SHP77 treated with DMSO at 0.1 percent for 48 hours (cell line): ENCODE measurements at places on chromosomes 16 and 17.

GRCh38 chr16:27613238-27613791, 63.4 kb downstream of the KATNIP start:
- DNase-seq, result no peak

- no peak for DNase-seq
Measured at GRCh38 chr17:51500454-51500853, 240.1 kb downstream of the UTP18 start.

GRCh38 chr16:28140788-28141618, 70.8 kb downstream of the XPO6 start:
- no peak for DNase-seq

- no peak for DNase-seq
Measured at GRCh38 chr16:30903596-30903995, 7.2 kb downstream of the CTF1 start.

DNA sequence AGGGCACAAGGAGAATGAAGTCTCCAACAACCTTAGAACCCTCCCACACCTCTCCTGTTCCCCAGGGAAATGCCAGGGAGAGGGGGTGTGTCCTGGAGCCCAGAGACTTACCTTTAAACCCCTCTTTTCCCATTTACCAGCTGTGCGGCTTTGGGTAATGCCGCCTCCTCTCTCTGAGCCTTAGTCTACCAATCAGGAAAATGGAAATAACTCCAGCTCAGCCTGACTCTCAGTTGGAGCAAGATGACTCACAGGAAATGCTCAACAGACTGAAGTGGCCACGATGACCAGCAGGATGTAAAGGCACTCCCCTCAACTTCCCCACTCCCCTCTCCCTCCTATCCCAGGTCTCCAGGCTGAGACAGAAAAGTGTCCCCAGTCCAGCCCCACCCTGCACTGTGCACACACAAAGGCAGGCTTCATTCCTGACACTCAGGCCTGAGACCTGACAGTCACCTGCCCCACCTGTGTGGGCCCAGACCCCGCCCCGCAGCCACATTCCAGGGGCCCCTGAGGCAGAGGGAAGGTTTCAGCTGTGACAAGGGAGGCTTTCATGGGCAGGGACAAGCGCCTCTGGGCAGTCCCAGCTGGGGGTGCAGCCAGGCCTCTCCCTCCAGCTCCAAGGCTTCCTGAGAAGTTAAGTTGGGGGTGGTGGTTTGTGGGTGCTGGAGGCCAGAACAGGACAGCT, 3.0 kb upstream of the KRT15 start:
- DNase-seq, result no peak

GRCh38 chr17:5362162-5362811, 57.2 kb downstream of the NUP88 start:
- no peak for DNase-seq

GRCh38 chr17:61208301-61209105, 191.1 kb upstream of the TBX2 start:
- DNase-seq, result no peak

GRCh38 chr16:66588981-66589713, 9.9 kb downstream of the CMTM2 start:
- DNase-seq, result no peak

- no peak for DNase-seq
Measured at GRCh38 chr17:58019039-58019438, 12.0 kb upstream of the SRSF1 start.

DNA sequence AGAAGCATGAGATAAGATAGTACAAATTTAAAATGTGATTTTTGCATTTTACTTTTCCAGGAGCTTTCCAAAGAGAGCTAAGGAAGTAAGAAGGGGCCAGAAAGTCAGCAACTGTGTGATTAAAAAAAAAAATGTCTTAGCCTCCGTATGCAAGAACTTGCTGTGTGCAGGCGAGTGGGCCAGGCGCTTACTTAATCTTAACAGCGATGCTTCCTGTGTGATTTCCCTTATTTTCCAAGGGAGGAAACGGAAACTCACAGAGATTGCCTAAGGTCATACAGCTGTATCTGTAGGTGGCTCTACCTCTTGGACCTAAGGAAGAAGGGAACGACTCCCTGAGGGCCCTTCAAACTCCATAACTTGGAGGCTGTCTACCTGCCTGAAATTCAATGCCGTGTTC, 11.1 kb downstream of the HS3ST3B1 start:
- DNase-seq, result no peak

- peak; percentile 62 for DNase-seq
Measured at GRCh38 chr17:7219812-7220592, at the start of the genes ACADVL and DLG4. ACADVL (plus strand) TSS chr17:7219938; CDS start chr17:7219985, 47 bp downstream. DLG4 (minus strand) TSS chr17:7219836.

DNA sequence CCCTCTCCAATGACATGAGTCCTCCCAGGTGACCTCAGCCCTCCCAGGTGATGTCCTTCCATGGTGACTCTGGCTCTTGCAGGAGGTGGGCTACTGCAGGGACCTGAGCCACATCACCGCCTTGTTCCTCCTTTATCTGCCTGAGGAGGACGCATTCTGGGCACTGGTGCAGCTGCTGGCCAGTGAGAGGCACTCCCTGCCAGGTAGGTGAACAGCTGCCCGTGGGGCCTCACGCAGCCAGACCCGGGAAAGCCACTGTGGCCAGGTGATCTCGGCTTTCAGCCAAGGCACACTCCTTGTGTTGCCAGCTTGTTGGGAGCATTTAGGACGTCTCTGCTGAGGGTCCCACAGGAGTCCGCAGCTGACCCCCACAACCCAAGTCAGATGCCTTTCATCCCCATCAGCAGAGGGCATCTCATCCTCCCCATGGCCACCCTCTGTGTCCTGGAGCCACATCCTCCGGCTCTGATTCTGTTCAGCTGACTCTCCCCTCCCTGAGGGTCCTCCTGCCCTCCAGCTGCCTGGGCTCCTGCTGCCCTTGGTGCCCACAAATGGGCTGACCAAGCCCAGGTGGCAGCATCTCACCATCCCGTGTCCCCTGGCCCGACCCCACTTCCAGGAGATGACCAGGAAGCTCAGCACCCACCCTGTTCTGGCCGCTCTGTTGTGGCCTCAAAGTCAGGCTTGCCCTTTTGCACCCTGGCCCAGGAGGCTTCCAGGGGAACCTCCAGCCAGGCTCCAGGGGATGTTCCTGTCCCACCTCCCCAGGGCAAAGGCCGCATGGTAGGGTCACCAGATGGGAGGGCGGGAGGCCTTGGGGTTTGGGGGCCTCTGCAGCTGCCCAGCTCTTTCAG, 20.1 kb downstream of the USP6 start:
- DNase-seq, result no peak

- no peak for DNase-seq
Measured at GRCh38 chr16:56866955-56867830, 2.2 kb downstream of the SLC12A3 start.

GRCh38 chr16:59975953-59976352, 1241.8 kb upstream of the GOT2 start:
- DNase-seq, result peak; percentile 23

DNA sequence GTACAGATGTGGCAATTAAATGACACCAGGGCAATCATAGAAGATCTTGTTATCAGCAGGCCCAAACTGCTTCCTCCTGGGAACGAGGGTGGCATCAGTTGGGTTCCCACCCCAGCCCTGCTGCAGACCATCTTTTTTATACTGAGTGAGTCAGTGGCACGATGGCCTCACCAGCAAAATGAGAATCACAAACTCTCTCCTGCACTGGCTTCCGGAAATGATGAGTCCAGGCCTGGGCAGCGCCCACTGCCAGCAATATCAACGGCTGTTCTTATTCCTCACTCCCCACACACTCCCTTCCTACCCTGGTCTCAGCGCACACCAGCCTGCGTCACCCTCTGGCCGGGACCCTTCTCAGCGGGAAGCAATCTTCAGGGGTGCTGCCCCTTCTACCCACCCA, 340.3 kb downstream of the FOXL1 start:
- no peak for DNase-seq

- no peak for DNase-seq
Measured at GRCh38 chr17:31523862-31524730, 132.6 kb downstream of the RAB11FIP4 start.

- DNase-seq, result no peak
Measured at GRCh38 chr16:77509796-77510195, 75.0 kb upstream of the ADAMTS18 start.

GRCh38 chr16:78402833-78403232, 303.4 kb downstream of the WWOX start:
- DNase-seq, result no peak
